H1 (cell line): ENCODE measurements at places on chromosomes 12 and 14.

GRCh38 chr14:97056086-97056485, 258.9 kb downstream of the VRK1 start:
- H3K27ac ChIP-seq = no peak overlapping the region
- H3K36me3 ChIP-seq = no peaks in the 10 kb centered on the region
- no peaks in the 10 kb centered on the region for H3K4me1 ChIP-seq
- H3K27me3 ChIP-seq = no peaks in the 10 kb centered on the region
- no peak for DNase-seq
- H3K4me3 ChIP-seq = no peak overlapping the region

DNA sequence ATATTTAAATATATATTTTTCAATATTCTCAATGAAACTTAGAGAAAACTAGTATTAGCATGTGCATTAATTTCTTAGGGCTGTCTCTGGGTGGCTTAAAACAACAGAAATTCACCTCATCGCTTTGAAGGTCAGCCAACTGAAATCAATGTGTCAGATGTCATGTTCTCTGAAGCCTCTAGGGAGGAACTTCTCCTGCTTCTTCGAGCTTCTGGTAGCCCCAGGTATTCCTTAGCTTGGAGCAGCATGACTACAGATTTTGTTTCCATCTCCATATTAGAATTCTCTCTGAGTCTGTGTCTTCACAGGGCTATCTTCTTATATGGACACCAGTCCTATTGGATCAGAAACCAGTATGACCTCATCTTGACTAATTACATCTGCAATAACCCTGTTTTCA, 221.5 kb downstream of the PDZRN4 start:
- no peaks in the 10 kb centered on the region for H3K4me1 ChIP-seq
- H3K4me3 ChIP-seq = no peak overlapping the region
- no peak overlapping the region for H3K27ac ChIP-seq
- no peak for DNase-seq
- H3K36me3 ChIP-seq = no peaks in the 10 kb centered on the region

DNA sequence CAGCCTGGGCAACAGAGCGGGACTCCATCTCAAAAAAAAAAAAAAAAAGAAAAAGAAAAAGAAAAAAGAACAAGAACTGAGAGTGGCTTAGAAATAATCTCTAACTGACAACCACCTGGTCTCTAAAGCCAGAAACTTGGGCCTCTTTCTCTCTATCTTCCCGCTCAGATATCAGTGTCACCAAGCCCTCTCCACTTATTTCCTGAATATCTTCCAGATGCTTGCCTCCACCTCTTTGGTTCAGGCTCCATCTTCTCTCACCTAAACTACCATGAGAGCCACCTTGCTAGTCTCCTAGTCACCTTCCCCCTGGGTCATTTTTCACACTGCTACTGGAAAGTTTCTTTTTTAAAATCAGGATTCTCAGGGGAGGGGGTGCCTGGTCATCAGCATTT, 1.8 kb upstream of the TM9SF1 start:
- H3K4me1 ChIP-seq = peaks cover 3% of the 10 kb centered on the region; the same call in 1 of the 2 replicates
- H3K27me3 ChIP-seq = no peaks in the 10 kb centered on the region
- H3K27ac ChIP-seq = no peak overlapping the region
- no peak for DNase-seq
- H3K36me3 ChIP-seq = peaks cover 4% of the 10 kb centered on the region; the same call in 1 of the 2 replicates

- H3K36me3 ChIP-seq = peaks cover 17% of the 10 kb centered on the region
- H3K4me3 ChIP-seq = no peak overlapping the region
- H3K27ac ChIP-seq = no peak overlapping the region
- H3K4me1 ChIP-seq = no peaks in the 10 kb centered on the region
- DNase-seq = no peak
Observed at GRCh38 chr12:94326727-94327126, 132.9 kb downstream of the CEP83 start.

DNA sequence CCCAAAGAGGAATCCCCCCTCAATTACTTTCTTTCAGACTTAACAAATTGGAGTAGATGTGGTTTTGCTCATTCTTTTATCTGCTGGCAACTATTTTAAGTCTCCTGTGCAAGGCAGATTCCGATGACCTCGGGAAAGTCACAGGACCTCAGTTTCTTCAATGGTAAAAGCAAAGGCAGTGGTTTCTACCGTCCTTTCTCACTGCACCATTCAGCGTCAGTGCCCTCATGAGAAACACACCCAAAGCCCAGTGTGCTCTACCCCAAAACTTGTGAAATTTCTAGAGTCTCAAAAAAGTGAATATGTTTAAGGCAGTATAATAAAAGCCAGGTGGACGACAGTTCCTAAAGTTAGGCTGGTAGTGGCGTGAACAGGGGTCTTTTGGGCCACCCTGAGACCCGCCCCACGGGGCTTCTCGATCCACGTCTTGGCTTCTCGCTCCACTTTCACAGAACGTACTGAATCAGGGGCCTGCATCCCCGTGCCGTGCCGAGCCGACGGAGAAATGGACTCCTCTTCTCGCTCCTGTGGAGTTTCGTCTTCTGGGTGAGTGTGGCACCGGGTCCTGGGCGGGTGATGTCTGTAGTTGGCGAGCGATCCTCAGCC, 1.3 kb upstream of the ARHGAP5 start:
- H3K27me3 ChIP-seq = no peaks in the 10 kb centered on the region
- no peak for DNase-seq
- no peaks in the 10 kb centered on the region for H3K36me3 ChIP-seq
- peak overlapping the region; percentile 88 for H3K27ac ChIP-seq

DNA sequence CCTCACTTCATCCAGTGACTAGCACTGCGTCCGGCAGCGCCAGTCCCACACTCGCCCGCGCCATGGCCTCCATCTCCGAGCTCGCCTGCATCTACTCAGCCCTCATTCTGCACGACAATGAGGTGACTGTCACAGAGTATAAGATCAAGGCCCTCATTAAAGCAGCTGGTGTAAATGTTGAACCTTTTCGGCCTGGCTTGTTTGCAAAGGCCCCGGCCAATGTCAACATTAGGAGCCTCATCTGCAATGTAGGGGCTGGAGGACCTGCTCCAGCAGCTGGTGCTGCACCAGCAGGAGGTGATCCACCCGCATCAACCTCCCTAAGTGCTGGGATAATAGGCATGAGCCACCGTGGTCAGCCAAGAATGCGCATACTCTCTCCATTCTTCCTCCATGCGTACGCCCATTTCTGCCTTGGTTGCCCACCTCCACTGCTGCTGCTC, 59.9 kb downstream of the IRF2BPL start:
- no peaks in the 10 kb centered on the region for H3K36me3 ChIP-seq
- H3K27me3 ChIP-seq = no peaks in the 10 kb centered on the region
- peaks cover 10% of the 10 kb centered on the region for H3K4me1 ChIP-seq
- peak overlapping the region; percentile 56; the same call in 1 of the 2 replicates for H3K27ac ChIP-seq
- no peak for DNase-seq
- no peak overlapping the region for H3K4me3 ChIP-seq

GRCh38 chr12:86006727-86007126, 132.6 kb downstream of the NTS start:
- no peak for DNase-seq
- no peaks in the 10 kb centered on the region for H3K36me3 ChIP-seq
- no peak overlapping the region for H3K4me3 ChIP-seq
- H3K27ac ChIP-seq = no peak overlapping the region
- H3K4me1 ChIP-seq = no peaks in the 10 kb centered on the region
- no peaks in the 10 kb centered on the region for H3K27me3 ChIP-seq

- no peaks in the 10 kb centered on the region for H3K36me3 ChIP-seq
- H3K4me1 ChIP-seq = no peaks in the 10 kb centered on the region; the same call in 1 of the 2 replicates
- H3K27me3 ChIP-seq = no peaks in the 10 kb centered on the region
- no peak overlapping the region for H3K27ac ChIP-seq
Observed at GRCh38 chr12:27163048-27163715, 80.8 kb upstream of the C12orf71 start.
